Sigmoid colon (tissue), 7 donors: ENCODE measurements at places on chromosomes 3 and 15. TPM values are rescaled to one million over a fixed set of nuclear protein-coding genes. Genes with fewer than 3 reads are reported as not detected.

Gene CHRNA7
- total RNA-seq, result 1.4 TPM

Gene PIAS1
- 55.9 TPM for total RNA-seq

Gene TMEM212
- not detected for total RNA-seq

Gene UPK1B
- not detected for total RNA-seq

Gene MUSTN1
- total RNA-seq, result 12.7 TPM

Gene ATP13A5
- total RNA-seq, result not detected

Gene ZDHHC23
- 1.4 TPM for total RNA-seq

DNA sequence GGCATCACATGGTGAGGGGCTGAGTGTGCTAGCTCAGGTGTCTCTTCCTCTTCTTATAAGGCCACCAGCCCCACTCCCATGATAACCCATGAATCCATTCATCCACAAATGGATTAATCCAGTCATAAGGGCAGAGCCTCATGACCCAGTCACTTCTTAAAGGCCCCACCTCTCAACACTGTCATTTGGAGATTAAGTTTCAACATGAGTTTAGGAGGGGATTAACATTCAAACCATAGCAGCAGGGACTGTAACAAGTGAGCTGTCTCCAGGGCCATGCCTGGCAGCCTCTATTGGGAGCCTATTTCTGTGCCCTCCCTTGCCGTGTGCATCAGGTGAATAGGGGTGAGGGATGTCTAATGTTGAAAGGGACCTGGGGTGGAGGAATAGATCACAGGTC, 77.5 kb downstream of the CHRD start:
- no peaks in the 10 kb centered on the region for H3K36me3 ChIP-seq
- no peaks in the 10 kb centered on the region for H3K4me1 ChIP-seq
- no peak overlapping the region for H3K27ac ChIP-seq
- no peak for DNase-seq
- H3K27me3 ChIP-seq, result no peaks in the 10 kb centered on the region

DNA sequence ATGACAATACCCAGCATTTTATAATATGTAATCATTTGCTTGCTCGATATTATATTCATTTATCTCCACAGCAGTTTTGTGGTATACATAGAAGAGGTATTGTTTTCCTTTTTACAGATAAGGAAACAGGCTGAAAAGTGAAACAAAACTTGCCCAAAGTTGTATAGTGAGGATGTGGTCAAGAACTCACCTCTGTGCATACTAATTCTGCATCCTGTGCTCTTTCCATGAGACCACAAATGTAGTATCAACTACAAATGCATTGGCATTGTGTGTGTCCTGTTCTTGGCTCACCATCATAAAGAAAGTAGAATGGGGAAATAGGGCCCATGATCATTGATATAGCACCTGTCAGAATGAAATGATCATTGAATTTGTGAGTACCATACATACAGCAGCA, 167.3 kb downstream of the NECTIN3 start:
- DNase-seq, result no peak
- H3K36me3 ChIP-seq, result no peaks in the 10 kb centered on the region
- no peak overlapping the region for H3K4me3 ChIP-seq
- no peaks in the 10 kb centered on the region for H3K27me3 ChIP-seq

GRCh38 chr3:143784446-143784845, 63.8 kb downstream of the SLC9A9 start:
- H3K4me1 ChIP-seq, result peaks cover 15% of the 10 kb centered on the region
- no peak overlapping the region for H3K27ac ChIP-seq
- no peak for DNase-seq
- no peaks in the 10 kb centered on the region for H3K27me3 ChIP-seq

DNA sequence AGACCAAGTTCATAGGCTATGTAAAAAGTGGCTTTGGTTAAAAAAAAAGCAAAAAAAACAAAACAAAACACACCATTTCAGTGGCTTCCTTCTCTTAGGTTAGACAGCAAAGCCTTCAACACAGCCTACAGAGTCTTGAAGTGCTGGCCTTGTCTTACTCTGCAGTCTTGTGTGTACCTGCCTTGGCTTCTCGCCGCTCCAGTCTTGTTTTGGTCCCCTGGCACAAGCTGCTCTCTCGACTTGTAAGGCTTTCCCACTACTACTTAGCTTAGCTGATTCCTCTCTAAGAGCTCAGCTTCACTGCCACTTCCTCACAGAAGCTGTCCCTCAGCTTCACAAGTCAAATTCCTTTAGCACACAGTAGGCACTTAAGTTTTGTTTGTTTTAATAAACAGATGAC, 63.0 kb downstream of the ST3GAL6 start:
- H3K27me3 ChIP-seq, result no peaks in the 10 kb centered on the region
- H3K36me3 ChIP-seq, result no peaks in the 10 kb centered on the region
- H3K4me3 ChIP-seq, result no peak overlapping the region
- DNase-seq, result no peak

DNA sequence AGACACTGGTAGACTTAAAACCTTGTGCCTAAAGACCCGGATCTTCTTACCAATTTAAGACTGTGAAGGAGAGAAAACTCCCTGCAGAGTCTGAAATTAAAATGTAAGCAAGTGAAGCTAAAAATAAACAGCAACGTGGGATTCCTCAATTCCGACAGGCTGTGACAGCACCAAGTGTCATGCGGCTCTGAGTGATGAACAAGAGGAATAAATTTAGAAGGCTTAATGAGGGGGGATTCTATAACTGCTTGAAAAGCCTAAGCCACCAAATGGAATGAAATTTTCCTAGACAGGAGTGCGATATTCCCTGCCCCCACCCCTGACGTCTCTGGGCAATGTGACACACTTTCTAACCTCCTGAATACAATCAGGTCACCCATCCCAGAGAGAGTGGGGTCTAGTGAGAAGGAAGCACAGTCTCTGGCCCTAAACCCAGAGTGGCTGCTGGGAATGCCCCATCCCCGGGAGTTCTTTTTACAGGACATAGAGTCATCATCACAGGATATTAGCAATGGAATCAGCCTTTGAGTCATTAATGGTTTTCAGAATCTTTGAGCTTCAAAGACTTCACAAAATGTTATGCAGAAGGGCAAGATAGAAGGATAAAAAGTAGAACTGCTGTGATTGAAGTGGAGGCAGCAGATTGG, 114.3 kb downstream of the EDEM1 start:
- no peaks in the 10 kb centered on the region for H3K36me3 ChIP-seq
- H3K4me1 ChIP-seq, result no peaks in the 10 kb centered on the region
- H3K27ac ChIP-seq, result no peak overlapping the region
- H3K4me3 ChIP-seq, result no peak overlapping the region

DNA sequence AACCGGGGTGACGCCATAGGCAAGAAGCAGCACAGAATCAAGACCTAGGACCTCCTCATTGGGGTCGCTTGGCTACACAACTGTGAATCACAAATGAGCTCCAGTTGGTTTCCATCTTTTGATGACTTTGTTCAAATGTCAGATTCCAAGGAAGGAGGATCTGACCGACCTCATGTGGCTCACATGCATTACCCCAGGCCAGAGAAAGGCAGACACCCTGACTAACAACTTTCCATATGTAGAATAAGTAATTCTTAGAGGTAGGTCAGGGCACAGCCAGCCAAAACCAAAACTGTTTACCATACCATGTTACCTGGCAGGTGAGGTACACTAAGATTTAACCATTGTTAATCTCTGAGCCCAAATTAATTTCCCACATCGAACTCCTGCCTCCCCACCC, 96.5 kb downstream of the CCNL1 start:
- no peak overlapping the region for H3K4me3 ChIP-seq
- H3K27me3 ChIP-seq, result no peaks in the 10 kb centered on the region
- H3K36me3 ChIP-seq, result no peaks in the 10 kb centered on the region
- DNase-seq, result no peak
- no peaks in the 10 kb centered on the region for H3K4me1 ChIP-seq
- no peak overlapping the region for H3K27ac ChIP-seq

DNA sequence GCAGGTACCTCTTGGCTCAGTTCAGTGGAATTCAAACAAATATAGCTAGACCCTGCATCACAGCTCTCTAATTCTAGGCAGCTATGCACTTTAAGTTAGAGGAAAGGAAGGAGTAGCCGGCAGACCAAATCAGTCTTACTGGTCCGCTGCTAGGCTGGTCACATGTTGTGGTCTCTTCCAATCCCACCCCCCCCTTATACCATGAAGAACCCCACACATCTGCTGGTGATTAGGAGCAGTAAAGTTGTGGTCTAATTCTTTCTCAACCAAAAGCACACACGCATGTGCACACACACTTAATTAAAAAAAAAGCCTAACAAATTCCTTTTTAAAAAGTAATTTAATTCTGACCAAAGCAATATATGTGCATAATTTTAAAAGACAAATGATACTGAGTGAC, 16.7 kb upstream of the SH3GL3 start:
- H3K27ac ChIP-seq, result no peak overlapping the region
- H3K27me3 ChIP-seq, result no peaks in the 10 kb centered on the region
- H3K36me3 ChIP-seq, result no peaks in the 10 kb centered on the region
- no peak for DNase-seq
- no peak overlapping the region for H3K4me3 ChIP-seq
- H3K4me1 ChIP-seq, result no peaks in the 10 kb centered on the region

DNA sequence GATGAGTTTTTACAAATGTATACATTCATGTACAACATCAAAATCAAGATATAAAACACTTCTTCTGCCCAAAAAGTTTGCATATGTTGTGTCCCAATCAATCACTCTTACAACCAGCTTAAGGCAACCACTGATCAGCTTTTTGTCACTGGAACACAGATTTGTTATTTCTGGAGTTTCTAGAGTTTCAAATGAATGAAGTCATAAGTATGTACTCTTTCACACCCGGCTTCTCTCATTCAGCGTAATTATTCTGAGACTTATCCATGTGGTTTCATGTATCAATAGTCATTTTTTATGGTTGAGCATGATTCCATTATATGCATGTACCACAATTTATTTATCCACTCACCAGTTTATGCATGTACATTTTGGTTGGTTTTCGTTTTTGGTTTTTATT, 53.0 kb upstream of the CORO2B start:
- no peak overlapping the region for H3K27ac ChIP-seq
- no peak for DNase-seq
- H3K4me1 ChIP-seq, result no peaks in the 10 kb centered on the region
- no peaks in the 10 kb centered on the region for H3K27me3 ChIP-seq

DNA sequence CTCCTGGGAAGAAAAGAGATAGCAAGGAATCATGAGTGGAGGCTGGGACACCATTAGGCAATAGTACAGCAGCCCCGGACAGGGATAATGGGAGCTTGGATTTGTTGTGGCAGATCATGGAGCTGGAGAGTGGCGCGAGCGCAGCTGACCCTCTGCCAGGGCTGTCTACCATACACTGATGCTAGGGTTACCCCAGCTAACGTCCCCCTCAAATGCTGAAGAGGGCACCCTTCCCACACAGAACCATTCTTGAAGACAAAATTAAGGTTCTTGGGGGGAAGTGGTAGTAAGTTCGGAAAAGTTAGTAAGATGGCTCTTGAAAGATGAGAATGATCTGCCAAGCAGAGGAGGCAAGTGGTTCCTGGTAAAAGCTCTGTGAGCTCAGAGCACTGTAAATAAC, 61.1 kb downstream of the ST3GAL6 start:
- peaks cover 18% of the 10 kb centered on the region for H3K36me3 ChIP-seq
- H3K27me3 ChIP-seq, result no peaks in the 10 kb centered on the region
- no peak overlapping the region for H3K4me3 ChIP-seq
- no peak for DNase-seq

DNA sequence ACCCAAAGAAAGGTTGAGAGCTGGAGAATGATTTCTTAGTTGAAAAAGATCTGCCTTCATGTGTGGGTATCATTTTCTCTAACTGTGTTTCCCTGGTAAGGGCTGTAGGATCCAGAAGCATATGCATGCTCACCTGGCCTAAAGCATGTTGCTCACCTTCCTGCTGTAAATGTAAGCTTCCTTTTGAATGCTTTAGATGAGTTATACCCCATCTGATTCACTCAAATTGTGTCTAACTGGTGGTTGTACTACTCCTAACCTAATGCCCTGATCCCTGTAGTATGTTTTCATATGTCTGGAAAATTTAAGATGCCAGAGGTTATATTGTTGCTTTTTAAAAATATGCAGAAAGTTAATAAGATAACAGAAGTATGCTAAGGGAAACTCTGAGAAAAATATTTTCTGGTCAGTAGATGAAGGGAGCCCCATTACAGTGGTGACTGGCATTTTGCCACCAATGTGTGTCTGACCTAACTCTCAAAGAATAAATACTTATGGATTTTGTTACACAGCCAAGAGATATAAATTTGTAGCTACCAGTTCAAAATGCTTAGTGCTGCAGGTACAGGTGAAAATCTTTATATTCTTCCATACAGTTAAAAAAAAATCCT, 7.7 kb downstream of the FILIP1L start:
- H3K4me1 ChIP-seq, result peaks cover 61% of the 10 kb centered on the region
- H3K36me3 ChIP-seq, result no peaks in the 10 kb centered on the region
- DNase-seq, result no peak
- H3K27me3 ChIP-seq, result no peaks in the 10 kb centered on the region

- no peak overlapping the region for H3K4me3 ChIP-seq
- peak overlapping the region; percentile 40 for H3K27ac ChIP-seq
- H3K27me3 ChIP-seq, result no peaks in the 10 kb centered on the region
- H3K36me3 ChIP-seq, result no peaks in the 10 kb centered on the region
- no peak for DNase-seq
- H3K4me1 ChIP-seq, result peaks cover 7% of the 10 kb centered on the region
Measured at GRCh38 chr3:119350114-119350513, 55.9 kb downstream of the ARHGAP31 start.

DNA sequence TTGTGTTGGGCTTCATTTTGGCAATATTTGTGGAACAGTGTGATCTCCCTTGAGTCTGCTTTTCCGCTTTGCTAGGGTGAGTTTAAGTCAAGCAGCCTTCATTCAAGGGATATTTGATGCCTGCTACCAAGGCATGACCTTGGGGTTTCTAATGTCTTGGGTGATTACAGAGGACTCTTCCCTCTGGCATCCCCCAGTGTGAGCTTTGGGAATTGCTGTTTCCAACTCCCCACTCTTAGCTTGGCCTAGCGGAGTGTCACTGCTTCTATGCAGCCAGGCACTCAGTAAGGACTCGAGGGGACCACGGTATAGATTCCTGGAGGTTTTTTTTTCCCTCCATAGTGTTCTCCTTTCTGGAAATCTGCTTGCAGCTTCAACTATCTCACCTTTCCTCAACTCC, 21.1 kb downstream of the GCNT3 start:
- no peak overlapping the region for H3K27ac ChIP-seq
- H3K4me3 ChIP-seq, result no peak overlapping the region
- DNase-seq, result no peak
- H3K4me1 ChIP-seq, result no peaks in the 10 kb centered on the region
- H3K36me3 ChIP-seq, result no peaks in the 10 kb centered on the region

GRCh38 chr3:147615035-147615434, 205.9 kb downstream of the ZIC1 start:
- no peak overlapping the region for H3K4me3 ChIP-seq
- DNase-seq, result no peak
- H3K27ac ChIP-seq, result no peak overlapping the region
- no peaks in the 10 kb centered on the region for H3K4me1 ChIP-seq

DNA sequence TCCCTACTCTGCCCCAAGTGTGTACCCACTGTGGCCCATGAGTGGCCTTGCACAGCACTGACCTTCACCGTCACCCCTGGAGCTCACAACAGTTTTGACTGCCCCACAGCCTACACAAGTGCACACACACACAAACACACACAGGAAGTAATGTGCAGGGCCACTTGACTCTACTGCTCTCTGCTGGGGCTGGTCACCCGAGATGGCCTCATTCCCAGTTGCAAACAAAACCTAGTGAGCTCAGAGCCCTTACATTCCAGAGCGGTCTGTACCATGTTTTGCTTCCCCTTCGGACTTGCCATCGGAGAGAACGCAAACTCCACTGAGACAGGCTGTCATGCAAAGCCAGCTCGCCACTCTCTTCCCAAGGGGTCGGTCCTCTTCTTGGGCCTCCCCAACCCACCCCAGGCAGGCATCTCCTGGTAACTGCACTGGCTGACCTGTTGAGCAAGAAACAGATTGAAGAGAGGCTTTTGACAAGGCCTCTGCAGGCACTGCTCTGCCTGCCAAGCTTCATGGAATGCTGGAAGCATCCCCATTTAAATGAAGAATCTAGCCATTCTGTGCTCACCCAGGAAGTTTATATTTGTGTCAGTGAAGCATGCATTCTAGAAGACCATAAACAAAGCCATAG, 232.0 kb upstream of the IGF1R start:
- H3K36me3 ChIP-seq, result no peaks in the 10 kb centered on the region
- no peak for DNase-seq
- H3K27ac ChIP-seq, result peak overlapping the region; percentile 66
- no peaks in the 10 kb centered on the region for H3K27me3 ChIP-seq
